ENCODE measurements at places on chromosomes 1 and 21.

DNA sequence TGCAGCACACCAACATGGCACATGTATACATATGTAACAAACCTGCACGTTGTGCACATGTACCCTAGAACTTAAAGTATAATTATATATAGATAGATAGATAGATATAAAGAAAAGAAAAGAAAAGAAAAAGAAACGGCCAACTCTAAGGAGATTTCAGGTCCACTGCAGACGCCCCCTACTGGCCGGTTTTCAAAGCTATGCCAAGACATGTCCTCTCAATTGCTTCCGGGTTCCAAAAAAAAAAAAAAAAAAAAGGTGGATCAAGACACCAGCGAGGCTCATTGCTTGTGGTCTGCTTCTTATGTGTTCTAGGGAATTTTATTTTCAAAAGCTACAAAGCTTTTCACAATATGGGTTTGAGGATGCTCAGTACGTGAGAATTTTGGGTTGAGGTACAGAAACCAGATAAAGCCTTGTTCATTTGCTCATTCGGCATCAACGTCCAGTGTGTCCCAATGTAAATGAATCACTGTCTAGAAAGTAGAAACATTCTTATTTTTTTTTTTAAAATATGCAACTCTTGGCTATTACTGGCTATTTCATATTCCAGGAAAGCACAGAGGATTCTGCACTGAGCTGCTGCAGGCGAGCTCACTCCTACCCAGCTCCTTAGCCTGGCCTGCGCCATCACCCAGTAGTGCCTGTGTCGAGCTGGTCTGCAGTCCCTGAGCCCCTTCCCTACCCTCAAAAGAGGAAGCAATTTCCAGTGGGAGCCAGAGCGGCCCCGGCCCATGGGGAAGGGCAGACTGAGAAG is 643.0 kb downstream of the KIF26B start:
- DNase-seq: no peak

DNA sequence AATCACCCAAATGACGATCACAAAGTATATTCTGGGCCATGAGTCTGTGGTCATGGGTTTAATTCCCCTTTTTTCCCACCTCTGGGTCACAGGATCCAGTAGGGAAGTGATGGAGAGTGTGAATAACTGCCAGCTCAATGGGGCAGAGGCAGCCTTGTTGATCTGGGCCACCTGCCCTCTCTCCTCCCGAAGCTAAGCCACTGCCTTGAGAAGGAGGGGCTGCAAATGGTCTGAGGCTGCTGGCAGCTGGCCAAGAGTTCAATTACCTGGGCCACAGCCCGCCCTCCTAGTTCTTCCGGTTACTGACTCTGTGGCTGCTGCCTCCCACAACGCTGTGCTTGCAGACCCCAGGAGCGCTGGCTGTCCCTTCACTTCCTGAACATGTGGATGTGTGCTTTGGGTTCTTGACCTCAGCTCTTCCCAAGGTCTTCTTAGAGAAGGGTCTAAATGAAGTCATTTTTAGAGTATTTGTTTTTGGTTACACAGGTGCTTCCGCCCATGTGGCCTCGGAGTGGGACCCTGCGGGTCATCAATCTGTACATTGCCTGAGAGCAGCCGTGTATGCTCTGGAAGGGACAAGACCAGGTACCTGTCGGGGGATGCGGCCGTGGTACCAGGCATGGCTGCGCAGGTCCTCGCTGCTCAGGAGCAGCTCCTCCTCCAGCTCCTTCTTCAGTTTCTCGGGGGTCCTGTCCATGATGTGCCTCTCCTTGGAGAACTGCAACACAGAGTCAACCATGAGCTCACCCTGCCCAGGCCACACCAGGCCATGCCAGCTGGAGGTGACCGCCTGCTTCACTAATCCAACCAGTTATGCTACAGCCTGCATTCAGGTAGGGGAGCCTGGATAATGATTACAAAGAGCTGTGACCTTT is 89.7 kb downstream of the BCAR3 start:
- DNase-seq: no peak

DNA sequence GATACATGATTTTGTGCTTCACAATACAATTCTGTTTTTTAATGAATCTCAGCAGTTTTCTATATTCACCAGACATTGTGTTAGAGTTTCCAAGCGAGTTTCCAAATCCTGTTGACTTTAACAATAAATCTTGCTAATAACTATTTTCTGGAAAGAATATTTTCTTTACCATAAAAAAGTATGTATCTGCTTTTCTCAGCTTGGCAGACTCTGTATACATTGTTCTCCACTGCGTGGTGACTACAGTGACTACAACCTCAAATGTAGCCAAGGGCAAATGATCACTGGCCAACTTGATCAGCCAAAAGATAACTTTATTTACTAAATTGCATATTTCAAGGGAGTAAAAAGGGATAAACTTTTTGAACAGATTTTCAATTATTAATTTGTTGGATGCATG is 325.9 kb upstream of the ADAMTS5 start:
- no peak for DNase-seq

GRCh38 chr21:39313042-39313570 is 326 bp downstream of the BRWD1 start:
- DNase-seq: no peak

- no peak for DNase-seq
These were observed 342.0 kb upstream of the CAMK1G start for GRCh38 chr1:209241487-209241886.

GRCh38 chr1:101005183-101005582 is 20.4 kb downstream of the DPH5 start:
- DNase-seq: no peak

- DNase-seq: peak; percentile 85
These were observed 23.1 kb downstream of the DYRK3 start for GRCh38 chr1:206658264-206658980.

- DNase-seq: no peak
These were observed 2.2 kb downstream of the SFPQ start for GRCh38 chr1:35190784-35191183.

DNA sequence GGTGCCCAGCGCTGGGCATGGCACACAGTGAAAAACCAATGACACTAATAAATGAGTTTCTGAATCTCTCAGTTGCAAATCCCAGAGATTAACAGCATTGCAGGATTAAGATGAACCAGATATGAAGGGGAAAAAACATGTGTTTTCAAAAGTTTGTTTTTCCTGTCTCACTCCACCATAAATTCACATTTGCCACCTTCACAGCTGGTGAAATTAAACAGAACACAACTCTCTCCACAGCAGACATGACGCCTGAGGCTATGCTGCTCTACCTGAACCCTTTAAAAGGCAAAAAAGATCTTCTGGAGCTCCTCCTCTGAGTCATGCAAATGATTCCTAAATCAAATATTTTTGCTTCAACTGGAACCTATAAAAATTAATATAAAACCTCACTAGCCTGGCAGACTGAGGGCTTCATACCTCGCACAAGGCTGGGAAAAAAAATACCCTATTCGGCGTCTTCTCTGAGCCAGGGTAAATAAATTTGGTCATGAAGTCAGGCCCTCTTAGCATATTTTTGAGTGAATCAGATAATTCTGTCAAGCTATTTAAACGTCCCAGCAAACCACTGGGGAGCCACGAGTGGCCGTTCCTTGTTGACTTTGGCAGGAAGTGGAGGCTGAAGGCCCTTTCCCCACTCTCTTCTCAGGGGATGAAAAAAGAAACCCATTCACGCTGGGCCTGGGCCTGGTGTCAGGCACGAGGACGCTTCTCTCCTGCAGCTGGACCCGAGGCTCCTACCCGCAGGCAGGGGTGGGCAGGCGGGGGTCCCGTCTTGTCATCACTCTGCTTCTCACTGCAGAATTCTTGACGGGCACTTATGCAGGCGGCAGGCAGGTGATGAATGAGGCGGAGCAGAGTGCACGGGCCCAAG is 53.0 kb downstream of the DMRTB1 start:
- DNase-seq: no peak

DNA sequence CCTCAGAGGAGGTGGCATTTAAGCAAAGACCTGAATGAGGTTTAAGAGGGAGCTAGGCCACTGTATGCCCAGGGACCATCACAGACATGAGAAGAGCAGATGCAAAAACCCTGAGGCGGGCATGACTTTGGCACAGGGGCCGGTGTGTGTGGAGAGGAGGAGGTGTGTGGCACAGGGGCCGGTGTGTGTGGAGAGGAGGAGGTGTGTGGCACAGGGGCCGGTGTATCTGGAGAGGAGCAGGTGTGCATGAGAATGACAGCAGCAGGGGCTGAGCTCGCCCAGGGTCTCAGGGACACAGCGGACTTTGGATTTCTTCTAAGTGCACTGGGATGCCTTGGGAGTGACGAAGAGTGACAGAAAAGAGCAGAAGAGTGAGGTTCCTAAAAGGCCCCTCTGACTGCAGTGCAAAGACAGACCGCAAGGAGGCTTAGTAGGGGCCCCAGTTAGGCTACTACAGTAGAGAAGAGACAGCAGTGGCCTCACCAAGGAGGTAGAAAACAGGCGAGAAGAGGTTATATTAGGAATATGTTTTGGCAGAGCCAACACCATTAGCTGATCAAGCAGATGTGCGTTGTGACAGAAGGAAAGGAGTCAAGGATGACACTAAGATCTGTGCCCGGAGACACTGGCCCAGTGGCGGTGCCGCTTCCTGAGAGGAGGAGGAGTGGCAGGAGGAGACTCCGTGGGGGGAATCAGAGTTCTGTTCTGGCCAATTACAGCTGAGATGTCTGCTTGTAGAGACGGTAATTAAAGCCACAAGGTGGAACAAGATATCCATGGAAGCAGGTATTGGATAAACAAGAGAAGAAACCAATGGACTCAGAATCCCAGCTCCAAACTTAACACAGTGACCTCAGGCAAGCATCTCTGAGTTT is 18.4 kb downstream of the ZBTB17 start:
- DNase-seq: no peak

DNA sequence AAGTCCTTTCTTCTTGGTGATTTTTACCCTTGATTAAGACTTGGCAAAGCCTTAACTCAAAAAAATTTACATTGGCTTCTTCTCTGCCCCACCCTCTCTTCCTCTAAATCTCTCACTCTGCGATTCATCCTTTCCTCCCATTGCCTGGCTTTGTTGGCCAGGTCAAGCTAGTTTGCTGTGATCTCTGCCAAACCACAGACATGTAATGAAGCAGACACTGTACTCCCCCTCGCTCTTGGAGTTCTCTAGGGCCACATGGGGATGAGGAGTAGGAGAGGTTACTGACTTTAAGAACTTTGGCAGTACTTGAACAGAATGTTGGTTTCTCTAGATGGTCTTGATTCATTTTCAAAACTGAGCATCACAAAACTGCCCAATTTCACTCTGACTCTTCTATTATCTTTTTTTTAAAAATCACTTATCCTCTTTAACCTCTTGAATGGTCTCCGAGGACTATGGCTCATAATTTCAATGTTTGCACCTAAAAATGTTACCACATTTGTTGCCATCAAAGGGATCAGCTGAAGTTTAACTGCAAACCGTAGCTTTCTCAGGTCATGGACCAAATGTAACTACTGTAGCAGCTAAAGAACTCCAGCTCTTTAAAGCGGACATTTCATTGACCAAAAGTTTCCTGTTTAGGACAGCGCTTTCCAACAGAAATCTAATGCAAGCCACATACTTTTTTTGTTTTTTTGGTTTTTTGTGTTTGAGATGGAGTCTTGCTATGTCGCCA is 62.7 kb upstream of the IPO9 start:
- no peak for DNase-seq

DNA sequence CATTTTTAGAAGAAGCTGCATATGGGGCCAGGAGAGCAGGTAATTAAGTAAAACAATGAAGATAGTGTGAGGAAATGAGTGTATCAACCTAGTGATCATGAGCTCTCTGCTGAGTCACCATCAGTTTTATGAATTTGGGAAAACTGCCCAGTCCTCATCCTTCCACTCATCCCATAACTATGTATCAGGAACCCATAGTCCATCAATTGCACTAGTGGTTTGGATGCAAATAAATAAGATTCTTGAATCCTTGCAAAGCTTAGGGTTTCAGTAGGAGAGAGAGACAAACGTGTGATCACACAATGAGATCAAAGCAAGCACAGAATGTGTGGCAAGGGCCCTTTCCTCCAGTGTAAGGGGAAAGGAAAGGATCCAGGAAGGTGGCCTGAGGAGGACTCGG is 145.6 kb downstream of the ZZZ3 start:
- no peak for DNase-seq

GRCh38 chr1:19438516-19439195 is 46.7 kb downstream of the CAPZB start:
- DNase-seq: no peak

DNA sequence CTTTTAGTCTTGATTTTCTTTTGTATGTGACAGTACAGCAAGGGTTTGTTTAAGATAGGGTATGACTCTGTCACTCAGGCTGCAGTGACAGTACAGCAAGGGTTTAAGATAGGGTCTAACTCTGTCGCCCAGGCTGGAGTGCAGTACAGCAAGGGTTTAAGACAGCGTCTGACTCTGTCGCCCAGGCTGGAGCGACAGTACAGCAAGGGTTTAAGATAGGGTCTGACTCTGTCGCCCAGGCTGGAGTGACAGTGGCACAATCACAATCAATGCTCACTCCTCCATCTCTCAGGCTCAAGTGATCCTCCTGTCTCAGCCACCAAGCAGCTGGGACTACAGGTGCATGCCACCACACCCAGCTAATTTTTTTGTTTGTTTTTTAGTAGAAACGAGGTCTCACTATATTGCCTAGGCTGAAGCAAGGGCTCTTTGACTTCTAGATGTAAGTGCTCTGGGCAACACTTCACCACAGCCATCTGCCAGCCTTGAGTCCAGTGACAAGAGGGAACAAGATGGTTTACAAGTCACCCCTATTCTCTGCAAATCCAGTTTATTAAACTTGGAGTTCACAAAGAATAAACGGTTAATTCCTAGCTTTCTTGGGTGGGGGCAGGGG is 965 bp upstream of the SH2D5 start:
- peak; percentile 53 for DNase-seq

DNA sequence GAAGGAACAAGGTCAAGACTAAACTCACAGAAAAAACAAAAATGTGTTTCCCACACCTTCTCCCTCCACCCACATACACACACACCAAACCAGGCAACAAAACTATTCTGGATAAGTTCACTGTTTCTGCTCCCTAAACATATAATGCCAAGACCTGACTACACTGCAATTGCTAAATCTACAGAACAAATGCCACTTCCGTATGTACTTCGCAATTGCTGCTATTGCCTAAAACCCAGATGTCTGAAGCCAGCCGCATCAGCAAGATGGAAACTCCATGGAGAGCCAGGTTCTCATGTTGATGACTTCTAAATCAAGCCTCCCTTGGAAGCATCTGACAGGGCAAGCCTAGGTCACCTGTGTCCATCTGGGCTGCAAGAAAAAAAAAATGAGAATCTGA is 8.3 kb upstream of the AIM2 start:
- no peak for DNase-seq

DNA sequence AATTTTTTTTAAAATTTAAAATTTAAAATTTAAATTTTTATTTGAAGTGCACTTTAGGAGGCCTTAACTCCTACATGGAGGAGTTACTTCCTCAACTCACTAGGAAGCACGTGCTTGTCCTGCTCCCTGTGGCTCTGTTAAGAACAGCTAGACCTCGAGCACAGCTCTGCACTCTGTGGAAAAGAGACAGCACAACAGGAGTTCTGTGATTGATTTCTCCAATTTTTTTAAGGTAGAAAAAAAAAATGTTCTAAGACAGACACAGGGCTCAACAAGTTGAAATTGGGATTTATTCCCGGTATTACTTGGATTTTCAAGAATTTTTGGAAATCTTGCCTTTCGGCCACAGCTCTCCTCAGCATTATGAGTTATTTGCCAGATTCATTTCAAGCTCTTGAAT is 356.6 kb upstream of the LYPLAL1 start:
- no peak for DNase-seq

Measured in ecto neural progenitor cell (in vitro differentiated cells).